ENCODE measurements at places on chromosomes 7 and 10.
A peak's percentile ranks its signal among the peaks of the same experiment; 100 is the strongest.

- DNase-seq: no peak
Measured at GRCh38 chr10:74507951-74508350, 318.4 kb upstream of the KAT6B start.

DNA sequence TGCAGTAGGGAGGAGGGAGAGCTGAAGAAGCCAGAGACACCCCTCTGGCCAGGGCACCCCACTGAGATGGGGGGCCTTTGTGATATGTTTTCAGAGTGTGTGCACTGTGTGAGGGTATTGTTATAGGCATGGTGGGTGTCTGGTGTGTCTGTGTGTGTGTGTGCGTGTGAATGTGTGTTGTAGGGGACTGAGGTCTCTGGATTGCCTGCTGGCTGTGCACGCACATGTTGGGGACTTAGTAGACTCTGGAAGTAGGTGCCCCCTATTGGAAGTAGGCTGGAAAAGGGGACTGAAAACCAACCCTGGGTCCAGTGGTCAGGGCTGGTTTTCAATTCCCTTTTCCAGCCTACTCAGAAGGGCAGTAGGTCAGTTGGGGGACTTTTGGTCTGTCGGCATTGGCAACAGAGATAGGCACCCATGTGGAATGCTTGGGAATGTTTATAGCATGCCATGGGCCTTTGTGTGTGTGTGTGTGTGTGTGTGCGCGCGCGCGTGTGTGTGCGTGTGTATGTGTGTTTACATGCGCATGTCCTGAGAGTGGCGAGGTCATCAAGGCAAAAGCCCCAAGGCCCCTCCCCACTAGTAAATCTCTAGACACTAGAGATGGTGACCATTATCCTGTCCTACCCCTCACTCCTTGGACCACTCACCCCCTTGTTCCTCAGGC, 78.8 kb downstream of the HIF1AN start:
- DNase-seq: no peak

GRCh38 chr10:82813856-82814255, 938.9 kb downstream of the NRG3 start:
- DNase-seq: peak; percentile 1

- DNase-seq: no peak
Measured at GRCh38 chr7:105249216-105249615, 139.5 kb downstream of the SRPK2 start.

DNA sequence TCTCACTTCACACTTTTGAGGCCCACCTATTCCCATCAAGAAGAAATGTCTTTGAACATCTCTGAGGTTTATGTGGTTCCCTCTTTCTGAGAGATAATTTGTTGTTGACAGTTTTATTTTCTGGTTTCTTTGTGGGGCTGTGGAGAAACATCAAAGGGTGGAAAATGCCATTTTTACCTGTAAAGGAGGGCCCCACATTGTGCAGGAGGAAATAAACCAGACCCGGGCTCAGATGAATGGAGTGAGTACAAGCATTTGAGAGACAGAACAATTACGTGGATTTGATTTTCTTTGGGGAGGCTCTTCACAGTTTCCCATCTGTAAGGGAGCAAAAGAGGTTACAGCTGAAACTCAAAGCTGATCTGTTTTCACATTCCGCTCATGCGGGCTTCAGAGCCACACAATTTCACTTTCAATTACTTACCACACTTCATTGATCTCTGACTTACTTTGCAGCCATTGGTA, 29.8 kb downstream of the ITPRIP start:
- no peak for DNase-seq

Data from inflammatory macrophage treated with lipopolysaccharide for 4 hours (primary cell).